ENCODE measurements at places on chromosomes 6 and 20. TPM values are rescaled to one million over a fixed set of nuclear protein-coding genes. Genes with fewer than 3 reads are reported as not detected.

DNA sequence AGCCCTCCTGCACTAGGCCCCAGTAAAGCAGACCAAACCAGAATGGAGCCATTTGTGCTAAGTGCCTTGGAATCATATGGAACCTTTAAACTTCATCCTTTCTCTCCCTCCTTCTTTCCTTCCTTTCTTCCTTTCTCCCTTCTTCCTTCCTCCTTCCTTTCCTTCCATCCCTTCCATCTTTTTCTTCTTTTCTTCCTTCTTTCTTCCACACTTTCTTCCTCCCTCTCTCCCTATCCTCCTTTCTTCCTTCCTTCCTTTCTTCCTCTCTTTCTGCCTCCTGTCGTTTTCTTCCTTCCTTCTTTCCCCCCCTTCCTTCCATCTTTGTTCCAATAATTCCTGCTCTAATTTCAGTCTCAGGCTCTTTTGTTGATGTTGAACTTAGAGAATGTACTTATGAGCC lies 11.2 kb upstream of the SFT2D1 start:
- no peak overlapping the region for H3K4me3 ChIP-seq
- no peaks in the 10 kb centered on the region for H3K36me3 ChIP-seq
- no peak overlapping the region for H3K27ac ChIP-seq
- peaks cover 8% of the 10 kb centered on the region for H3K27me3 ChIP-seq

The BTNL2 gene
- total RNA-seq, result not detected

The TCP1 gene
- 446 TPM for total RNA-seq

DNA sequence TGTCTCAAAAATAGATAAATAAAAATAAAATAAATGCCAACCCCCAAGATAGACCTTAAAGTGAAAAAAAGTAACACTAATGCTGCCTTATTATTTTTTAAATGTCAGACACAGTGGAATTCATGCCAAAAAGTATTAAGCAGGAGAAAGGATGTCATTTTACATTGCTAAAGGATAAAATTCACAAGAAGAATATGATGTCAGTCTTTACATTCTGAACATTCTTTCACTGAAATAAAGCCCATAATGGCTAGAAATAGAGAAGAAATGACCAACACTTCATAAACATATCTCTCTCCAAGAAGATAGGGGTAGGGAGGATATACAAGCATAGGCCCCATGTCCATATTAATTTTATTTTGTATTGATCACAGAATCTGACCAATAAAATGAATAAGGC lies 47.4 kb downstream of the SLC23A2 start:
- no peak overlapping the region for H3K27ac ChIP-seq
- H3K4me3 ChIP-seq, result no peak overlapping the region
- peaks cover 9% of the 10 kb centered on the region for H3K36me3 ChIP-seq
- peaks cover 20% of the 10 kb centered on the region for H3K4me1 ChIP-seq
- no peak for DNase-seq
- no peaks in the 10 kb centered on the region for H3K27me3 ChIP-seq

DNA sequence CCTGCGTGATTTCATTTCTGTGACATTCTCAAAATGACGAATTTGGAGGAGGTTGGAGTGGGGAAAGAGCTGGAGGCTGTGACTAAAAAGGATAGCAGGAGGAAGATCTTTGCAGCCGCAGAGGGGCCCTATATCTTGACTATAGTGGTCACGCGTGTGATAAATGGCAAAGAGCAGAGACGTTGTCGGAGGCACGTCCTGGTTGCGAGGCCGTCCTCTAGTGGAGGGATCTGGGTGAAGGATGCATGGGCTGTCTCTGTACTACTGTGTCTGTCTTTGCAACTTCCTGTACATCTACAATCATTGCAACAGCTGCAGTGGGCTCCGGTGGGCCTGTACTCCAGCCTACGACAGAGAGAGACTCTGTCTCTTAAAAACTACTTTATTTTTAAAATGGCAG lies 76.6 kb downstream of the YTHDF1 start:
- H3K4me3 ChIP-seq, result no peak overlapping the region
- no peaks in the 10 kb centered on the region for H3K36me3 ChIP-seq
- H3K27me3 ChIP-seq, result peaks cover 3% of the 10 kb centered on the region

DNA sequence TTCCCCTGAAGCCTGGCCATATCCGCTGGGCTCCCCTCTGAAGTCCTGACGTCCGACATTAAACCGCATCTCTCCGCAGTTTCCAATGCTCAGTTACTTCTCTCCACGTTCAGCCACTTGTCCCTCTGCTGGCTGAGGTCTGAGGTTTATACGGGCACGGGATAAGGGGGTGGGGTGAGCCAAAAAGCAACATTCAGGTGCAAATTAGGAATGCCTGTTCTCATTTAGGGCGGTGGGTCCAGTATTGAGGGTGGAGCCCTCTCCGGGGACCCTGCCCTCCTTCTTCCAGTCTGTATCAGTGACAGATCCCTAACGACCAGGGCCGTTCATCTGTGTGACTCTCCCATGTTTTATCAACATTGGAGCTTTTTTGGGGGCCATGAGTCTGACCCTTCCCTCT lies 1454.4 kb downstream of the HACE1 start:
- DNase-seq, result no peak
- no peaks in the 10 kb centered on the region for H3K27me3 ChIP-seq
- H3K4me1 ChIP-seq, result no peaks in the 10 kb centered on the region
- H3K36me3 ChIP-seq, result no peaks in the 10 kb centered on the region
- no peak overlapping the region for H3K4me3 ChIP-seq
- H3K27ac ChIP-seq, result no peak overlapping the region

The FAM135A gene
- 9.4 TPM for total RNA-seq

The PPIL6 gene
- 0.38 TPM for total RNA-seq

DNA sequence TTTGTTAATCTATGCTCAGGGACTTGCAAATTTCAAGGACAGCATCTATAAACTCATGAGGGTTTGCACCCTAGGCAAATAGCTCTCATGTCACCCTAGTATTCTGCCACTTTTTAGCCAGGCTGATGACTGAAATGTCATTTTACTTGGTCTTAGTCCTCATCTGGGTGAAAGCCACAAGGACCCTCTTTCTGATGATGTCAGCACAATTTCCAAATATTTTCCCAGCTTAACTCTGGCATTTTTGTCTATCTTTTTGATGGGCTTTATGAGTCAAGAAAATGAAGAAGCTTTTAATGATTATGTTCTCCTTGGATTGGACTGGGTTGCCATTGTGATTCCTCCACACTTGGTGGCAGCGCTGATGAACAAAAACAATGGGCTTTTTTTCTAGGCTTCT lies 420.1 kb upstream of the BTBD3 start:
- no peaks in the 10 kb centered on the region for H3K36me3 ChIP-seq
- no peak overlapping the region for H3K4me3 ChIP-seq
- H3K4me1 ChIP-seq, result no peaks in the 10 kb centered on the region
- no peaks in the 10 kb centered on the region for H3K27me3 ChIP-seq
- no peak for DNase-seq

DNA sequence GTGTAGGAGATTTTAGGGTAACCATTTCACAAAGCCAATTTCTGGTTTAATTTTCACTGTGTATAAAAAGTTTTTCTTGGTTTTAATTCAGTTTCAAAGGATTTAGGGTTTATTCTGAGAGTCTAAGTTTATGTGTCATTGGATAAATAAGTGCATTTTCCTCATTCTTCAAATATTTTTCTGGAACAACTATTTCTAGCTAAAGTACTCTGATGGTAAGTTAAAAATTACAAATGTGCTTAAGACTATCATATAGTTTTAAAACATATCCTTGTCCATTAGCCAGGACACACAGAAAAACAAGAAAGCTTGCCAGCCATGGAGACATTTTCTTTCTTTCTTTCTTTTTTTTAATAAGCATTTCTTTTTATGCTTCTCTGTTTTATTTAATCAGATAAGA lies 333.0 kb downstream of the RFPL4B start:
- DNase-seq, result no peak
- H3K4me3 ChIP-seq, result no peak overlapping the region
- H3K27me3 ChIP-seq, result no peaks in the 10 kb centered on the region
- H3K36me3 ChIP-seq, result no peaks in the 10 kb centered on the region

The SAMD3 gene
- 8.7 TPM for total RNA-seq

DNA sequence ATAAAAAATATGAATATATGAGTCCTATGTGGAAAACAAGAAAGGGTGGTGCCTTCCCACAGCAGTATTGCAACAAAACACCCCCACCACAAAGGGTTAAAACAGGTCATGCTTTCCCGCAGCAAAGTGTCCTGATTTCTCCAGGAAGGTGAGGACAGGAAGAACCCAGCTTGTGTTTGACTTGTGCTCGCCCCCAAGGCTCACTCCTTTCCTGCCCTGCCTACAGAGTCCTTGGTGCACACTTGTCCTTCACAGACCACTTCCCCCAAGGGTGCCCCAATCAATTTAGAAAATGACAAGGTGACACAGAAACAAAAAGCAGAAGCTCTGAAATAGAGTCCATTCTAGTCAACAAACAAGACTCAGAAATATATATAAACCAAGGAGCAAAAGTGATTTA lies 237.4 kb downstream of the PTPRK start:
- H3K27me3 ChIP-seq, result no peaks in the 10 kb centered on the region
- peaks cover 7% of the 10 kb centered on the region for H3K4me1 ChIP-seq
- no peaks in the 10 kb centered on the region for H3K36me3 ChIP-seq
- no peak overlapping the region for H3K4me3 ChIP-seq
